ENCODE measurements at places on chromosomes 1 and 21. TPM values are rescaled to one million over a fixed set of nuclear protein-coding genes. Genes with fewer than 3 reads are reported as not detected.

PTPN7 gene
- total RNA-seq = 0.68 TPM

CCT8 gene
- total RNA-seq = 314 TPM

RAB42 gene
- 8.8 TPM for total RNA-seq

LCE1C gene
- total RNA-seq = not detected

RGS7 gene
- under 0.01 TPM for total RNA-seq

GRCh38 chr21:40672602-40673001, 174.4 kb downstream of the DSCAM start:
- no peak for DNase-seq

DNA sequence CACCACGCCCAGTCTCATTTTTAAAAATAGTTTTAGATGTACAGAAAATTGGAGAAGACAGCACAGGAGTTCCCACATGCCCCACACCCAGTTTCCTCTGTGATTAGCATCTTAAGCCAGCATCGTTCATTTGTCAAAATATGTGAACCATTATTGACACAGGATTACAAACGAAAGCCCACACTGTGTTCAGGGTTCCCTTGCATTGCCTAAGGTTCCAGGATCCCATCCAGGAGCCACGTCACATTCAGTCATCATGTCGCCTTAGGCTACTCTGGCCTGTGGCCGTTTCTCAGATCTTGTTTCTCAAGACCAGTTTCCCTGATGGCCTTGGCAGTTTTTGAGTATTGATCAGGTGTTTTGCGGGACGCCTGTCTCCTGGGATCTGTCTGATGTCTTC, 34.7 kb upstream of the TNFRSF1B start:
- no peak for DNase-seq

DNA sequence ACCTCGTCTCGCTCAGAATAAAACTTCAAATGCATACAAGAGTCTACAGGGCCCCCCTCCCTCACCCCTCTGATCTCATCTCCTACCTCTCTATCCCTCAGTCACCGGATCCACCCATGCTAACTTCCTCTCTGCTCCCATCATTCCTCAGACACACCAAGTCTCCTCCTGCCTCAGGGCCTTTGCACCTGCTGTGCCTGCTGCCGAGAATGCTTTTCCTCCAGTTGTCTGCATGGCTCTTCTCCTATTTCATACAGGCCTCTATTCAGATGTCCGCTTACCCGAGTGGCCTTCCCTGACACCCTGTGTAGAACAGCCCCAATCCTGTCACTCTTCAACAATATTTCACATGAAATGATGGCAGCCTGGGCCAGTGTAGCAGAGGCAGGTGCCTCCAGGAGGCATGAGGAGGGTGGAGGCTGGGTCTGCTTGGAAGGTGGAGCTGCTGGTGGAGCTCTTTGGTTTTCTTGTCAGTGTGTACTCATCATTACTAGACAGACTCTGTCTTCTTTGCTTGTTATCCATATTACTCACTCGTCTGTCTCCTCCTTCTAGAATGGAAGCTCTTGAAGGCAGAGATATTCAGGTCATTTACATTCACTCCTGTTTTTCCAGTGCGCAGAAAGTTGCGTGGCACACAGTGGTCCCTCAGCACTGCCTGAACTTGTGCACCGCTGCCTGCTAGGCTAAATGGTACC, 4.2 kb downstream of the SH2D2A start:
- DNase-seq = no peak

DNA sequence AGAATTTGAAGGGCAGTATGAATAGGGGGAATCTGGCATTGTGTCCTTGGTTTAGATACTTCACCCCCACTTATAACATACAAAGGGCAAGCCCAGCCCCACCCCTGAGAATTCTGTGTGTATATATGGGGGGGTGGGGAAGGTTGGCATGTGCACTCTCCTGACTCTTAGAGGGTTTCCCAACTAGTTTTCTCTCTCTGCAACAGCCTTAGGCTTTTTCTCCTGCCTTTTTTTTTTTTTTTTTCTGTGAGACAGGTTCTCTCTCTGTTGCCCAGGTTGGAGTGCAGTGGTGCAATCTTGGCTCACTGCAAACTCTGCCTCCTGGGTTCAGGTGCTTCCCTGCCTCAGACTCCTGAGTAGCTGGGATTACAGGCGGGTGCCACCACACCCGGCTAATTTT, 2.9 kb upstream of the ZBED6 start:
- DNase-seq = no peak

DNA sequence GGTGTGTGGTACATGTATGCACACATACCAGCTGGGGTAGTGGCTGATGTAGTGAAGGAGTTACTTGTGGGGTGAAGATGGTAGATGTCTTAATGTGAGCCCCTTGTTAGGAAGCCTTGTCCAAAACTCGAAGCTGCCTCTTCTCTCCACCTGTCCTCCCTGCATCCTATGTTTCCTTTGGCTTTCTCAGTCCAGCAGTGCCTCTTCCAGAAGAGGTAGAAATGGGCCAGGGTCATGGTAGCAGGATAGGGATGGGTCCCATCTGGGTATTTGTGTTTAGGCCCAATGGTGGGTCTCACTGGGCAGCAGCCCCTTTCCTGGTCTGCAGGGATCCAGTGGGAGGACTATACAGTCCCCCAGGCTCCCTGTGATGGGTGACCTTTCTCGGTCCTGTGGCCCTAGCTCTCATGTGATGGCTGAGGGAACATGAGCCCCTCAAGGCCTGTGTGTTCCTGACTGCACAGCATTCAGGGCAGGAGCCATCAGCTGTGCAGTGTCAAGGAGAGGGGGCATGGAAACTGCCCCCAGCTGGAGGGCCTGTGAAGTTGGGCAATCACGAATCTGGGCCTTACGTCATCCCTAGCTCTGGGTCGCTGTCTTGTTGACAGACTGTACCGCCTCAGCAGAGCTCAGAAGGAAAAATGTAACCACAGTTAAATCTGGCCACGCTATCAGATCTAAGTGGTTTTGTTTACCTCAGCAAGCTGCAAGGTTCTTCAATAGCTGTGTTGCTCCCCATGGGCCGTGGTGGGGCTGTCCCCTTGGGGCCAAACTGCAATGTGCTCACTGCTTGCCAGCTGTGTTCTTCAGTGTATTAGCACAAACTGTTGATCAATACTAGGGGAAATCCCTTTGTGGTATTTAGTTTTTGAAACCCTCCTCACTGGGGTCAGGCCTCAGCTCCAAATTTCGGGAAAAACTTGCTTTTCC, 82.7 kb downstream of the NOS1AP start:
- DNase-seq = no peak

GRCh38 chr1:188652678-188653077, 1823.9 kb downstream of the PLA2G4A start:
- DNase-seq = peak; percentile 61

- DNase-seq = no peak
Observed at GRCh38 chr1:39488793-39489566, 2.5 kb upstream of the BMP8A start.

DNA sequence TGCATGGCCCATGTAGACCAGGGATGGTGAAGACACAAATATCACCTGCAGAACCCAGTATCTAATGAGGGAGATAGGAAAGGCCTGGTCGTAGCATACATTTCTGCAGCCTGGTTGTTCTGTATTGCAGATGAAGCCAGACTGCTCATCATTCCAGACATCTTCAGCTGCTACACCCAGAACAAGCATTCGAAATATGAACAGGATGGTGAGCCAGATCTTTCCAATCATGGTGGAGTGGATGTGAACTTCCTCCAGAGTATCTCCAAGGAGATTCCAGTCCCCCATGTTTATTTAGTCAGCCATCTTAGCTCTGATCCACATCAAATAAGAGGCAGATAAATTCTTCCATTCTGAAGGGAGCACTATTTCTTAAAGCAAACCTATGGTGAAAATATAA, 2.7 kb upstream of the MYCBP start:
- no peak for DNase-seq

DNA sequence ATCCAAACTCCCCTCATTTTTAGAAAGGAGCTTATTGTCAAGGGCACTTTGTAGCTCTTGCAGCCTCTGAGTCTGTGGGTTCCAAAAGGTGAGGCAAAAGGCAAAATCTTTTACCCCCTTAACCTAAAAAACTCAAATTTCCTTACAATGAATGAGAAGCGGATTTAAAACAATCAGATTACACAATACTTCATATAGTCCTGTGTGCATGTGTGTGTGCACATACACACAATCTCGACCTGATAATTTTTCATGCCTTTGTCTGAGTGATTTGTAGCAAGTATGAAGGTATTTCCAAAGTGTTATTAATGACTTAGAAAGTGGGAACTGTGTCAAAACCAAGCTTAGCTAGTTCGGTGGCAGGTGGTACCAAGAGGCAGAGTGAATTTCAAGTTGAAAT, 42.9 kb downstream of the GRIK1 start:
- no peak for DNase-seq

DNA sequence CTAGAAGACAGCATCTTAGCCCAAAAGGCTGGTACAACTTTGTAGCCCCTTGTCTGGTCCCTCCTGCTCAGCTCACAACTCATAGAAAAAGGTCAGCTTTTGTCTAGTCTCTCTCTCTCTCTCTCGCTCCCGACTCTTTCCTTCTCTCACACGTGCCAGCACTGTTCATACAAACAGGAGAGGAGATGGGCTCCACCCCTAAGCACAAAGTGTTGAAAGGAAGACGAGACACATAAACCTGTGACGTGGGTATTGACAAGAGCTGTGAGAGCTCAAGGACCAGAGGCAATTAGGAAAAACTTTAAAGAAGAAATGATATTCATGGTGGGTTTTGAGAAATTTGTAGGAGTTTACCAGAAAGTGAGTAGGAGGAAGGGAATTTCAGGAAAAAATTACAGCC, 23.6 kb upstream of the KCNC4 start:
- no peak for DNase-seq

DNA sequence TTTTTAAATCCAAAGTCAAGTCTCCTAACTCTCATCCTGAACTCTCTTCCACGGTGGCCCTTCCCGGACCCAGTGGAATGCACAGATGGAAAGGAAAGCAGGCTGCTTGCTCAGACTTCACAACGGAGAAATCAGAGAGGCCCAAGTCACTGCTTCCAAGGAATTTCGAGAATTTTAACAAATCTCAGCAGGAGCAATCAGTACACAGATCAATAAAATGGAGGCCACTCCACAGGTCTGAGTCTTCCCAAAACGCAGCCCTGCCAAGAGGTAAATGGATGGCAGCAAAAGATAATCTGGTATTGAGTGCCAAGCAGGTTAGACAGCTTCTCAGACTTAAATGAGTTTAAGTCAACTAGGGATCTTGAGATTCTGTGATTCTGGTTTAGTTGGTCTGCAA, 81.1 kb upstream of the TIAM1 start:
- no peak for DNase-seq

- no peak for DNase-seq
Observed at GRCh38 chr1:93827128-93827527, 51.9 kb downstream of the DNTTIP2 start.

DNA sequence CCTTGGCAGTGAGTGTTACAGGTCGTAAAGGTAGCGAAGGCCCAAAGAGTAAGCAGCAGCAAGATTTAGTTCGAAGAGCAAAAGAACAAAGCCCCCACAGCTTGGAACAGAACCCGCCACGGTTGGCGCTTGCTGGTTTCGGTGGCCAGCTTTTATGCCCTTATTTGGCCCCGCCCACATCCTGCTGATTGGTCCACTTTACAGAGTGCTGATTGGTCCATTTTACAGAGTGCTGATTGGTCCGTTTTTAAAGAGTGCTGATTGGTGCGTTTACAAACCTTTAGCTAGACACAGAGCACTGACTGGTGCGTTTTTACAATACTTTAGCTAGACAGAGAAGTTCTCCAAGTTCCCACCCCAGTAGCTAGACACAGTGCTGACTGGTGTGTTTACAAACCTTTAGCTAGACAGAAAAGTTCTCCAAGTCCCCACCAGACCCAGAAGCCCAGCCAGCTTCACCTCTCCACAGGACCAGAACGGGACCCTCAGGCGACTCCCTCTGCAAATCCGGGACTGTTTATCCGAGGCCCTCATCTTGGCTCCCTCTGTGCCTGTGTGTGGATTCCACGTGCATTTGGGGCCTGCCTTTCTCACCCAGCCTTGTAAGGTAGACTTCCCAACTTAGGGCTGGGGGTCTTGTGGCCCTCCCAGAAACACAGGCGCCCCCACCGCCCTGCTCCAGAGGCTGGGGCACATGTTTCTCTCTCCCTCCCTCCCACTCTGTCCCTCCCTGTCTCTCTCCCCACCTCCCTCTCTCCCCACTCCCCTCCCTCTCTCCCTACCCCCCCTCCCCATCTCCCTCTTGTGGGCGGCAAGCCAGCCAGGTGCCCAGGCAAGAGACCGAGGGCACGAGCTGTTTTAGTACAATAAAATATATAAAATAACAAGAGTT, 12.6 kb downstream of the FTCD start:
- no peak for DNase-seq

DNA sequence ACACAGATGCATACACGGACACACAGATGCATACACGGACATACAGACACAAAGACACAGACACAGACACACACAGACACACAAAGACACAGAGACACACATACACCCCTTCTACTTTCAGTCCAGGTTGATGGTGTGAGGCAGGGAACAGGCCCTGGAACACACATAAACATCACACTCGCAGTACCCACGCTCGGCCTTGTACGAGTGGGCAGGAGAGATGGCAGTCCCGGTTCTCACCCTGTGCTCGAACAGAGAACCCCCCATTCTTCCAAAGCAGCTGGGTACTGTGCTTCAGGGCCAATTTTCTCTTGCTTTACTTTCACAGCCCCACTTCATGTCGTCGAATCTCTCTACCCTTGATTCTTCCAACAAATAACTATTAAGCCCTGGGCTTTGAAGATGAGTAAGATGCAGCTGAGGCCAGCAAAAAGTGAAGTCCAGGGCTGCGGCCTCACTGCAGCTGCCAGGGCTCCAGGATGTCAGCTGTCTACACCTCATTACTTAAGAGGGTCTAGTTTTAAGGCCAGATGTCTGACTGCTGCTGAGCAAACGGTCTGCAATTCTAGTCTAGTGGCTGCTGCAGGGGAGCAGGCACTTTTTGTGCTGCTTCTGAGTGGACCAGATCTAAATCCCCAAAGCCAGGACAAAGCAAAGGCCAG, 90.1 kb downstream of the PGBD5 start:
- DNase-seq = no peak

DNA sequence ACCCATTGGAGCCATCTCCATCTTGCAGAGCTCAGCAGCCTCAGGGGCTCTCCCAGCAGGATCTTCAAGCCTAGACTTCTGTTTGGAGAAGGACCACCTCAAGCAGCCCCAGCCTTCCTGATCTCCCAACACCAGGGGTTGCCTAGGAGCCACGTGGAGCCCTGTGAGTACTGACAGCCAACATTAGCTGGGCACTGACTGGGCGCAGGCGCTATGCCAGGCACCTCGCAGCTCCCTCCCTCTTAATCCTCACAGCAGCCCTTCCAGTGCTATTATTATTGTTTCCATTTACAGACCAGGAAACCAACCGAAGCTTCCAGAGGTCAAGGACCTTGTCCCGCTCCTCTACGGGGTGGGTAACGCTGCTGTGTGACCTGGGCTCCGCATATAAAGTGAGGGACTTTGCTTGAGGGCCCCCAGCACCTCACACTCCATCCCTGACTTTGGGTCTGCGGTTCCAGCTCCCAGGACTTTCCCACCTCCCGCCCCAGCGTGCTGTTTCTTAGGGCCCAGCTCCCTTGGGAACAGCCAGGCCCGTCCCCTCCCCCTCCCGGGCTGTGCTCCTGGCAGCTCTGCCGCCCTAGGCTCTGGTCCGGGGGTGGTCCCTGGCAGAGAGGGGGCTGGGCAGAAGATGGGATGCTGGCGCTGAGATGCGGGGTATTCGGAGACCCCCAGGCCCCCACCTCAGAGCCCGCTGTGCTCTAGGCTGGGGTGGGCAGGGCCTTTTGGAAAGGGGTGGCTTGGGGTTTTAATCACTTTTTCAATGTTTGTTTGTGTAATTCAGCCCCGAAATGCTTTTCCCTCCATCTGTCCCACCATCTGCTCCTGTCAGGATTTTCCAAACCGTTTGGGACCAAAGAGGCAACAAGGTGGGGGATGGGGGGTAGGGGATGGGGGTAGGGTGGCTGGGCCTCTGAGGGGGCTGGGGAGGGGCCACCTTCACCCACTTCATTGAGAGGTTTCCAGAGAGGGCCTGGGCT, 4.1 kb upstream of the HPCA start:
- no peak for DNase-seq
